ENCODE measurements at places on chromosomes 3 and 15. TPM values are rescaled to one million over a fixed set of nuclear protein-coding genes. Genes with fewer than 3 reads are reported as not detected.

The FGF7 gene
- 137 TPM for total RNA-seq

GRCh38 chr3:51373658-51374421 is 11.3 kb upstream of the MANF start:
- H3K36me3 ChIP-seq, result no peaks in the 10 kb centered on the region
- H3K4me3 ChIP-seq, result no peak overlapping the region
- no peak for DNase-seq
- no peaks in the 10 kb centered on the region for H3K27me3 ChIP-seq

- DNase-seq, result no peak
- no peaks in the 10 kb centered on the region for H3K27me3 ChIP-seq
- no peaks in the 10 kb centered on the region for H3K4me1 ChIP-seq
- H3K36me3 ChIP-seq, result no peaks in the 10 kb centered on the region
These were observed 60.9 kb downstream of the MSL2 start for GRCh38 chr3:136135039-136135802.

The KATNBL1 gene
- 50.3 TPM for total RNA-seq

DNA sequence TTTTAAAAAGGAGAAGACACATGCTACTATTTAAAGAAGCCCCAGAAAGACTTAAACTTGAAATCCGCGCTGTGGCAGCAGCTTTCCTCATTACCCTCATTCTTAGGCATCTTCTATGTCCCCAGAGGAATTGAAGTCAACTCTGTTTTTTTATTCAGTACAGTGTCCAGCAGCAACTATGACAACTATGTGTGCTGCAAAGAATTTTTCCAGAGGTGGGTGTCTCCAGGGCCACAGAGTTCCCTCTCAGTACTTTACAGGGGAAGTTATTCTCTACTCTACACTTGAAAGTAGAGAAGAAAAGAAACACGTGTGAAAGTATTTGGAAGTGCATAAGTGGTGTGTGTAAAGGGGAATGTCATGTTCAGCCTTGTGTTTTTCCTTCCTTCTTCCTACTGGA is 32.0 kb downstream of the GATM start:
- no peak overlapping the region for H3K27ac ChIP-seq
- no peak overlapping the region for H3K4me3 ChIP-seq
- no peaks in the 10 kb centered on the region for H3K36me3 ChIP-seq
- no peaks in the 10 kb centered on the region for H3K27me3 ChIP-seq
- no peaks in the 10 kb centered on the region for H3K4me1 ChIP-seq
- DNase-seq, result no peak

The CYP11A1 gene
- 8.8 TPM for total RNA-seq

GRCh38 chr3:140470962-140471361 is 206.9 kb upstream of the TRIM42 start:
- no peak overlapping the region for H3K27ac ChIP-seq
- DNase-seq, result no peak
- H3K4me1 ChIP-seq, result no peaks in the 10 kb centered on the region
- no peaks in the 10 kb centered on the region for H3K36me3 ChIP-seq
- H3K4me3 ChIP-seq, result no peak overlapping the region

GRCh38 chr15:60513676-60514075 is 34.7 kb upstream of the ICE2 start:
- no peaks in the 10 kb centered on the region for H3K27me3 ChIP-seq
- no peak overlapping the region for H3K4me3 ChIP-seq
- peaks cover 32% of the 10 kb centered on the region for H3K36me3 ChIP-seq
- DNase-seq, result no peak

The C2CD4A gene
- not detected for total RNA-seq

- H3K27ac ChIP-seq, result no peak overlapping the region
- no peak overlapping the region for H3K4me3 ChIP-seq
- no peak for DNase-seq
- H3K27me3 ChIP-seq, result no peaks in the 10 kb centered on the region
- no peaks in the 10 kb centered on the region for H3K4me1 ChIP-seq
These were observed 1082.6 kb upstream of the EPHA6 start for GRCh38 chr3:95731753-95732152.

DNA sequence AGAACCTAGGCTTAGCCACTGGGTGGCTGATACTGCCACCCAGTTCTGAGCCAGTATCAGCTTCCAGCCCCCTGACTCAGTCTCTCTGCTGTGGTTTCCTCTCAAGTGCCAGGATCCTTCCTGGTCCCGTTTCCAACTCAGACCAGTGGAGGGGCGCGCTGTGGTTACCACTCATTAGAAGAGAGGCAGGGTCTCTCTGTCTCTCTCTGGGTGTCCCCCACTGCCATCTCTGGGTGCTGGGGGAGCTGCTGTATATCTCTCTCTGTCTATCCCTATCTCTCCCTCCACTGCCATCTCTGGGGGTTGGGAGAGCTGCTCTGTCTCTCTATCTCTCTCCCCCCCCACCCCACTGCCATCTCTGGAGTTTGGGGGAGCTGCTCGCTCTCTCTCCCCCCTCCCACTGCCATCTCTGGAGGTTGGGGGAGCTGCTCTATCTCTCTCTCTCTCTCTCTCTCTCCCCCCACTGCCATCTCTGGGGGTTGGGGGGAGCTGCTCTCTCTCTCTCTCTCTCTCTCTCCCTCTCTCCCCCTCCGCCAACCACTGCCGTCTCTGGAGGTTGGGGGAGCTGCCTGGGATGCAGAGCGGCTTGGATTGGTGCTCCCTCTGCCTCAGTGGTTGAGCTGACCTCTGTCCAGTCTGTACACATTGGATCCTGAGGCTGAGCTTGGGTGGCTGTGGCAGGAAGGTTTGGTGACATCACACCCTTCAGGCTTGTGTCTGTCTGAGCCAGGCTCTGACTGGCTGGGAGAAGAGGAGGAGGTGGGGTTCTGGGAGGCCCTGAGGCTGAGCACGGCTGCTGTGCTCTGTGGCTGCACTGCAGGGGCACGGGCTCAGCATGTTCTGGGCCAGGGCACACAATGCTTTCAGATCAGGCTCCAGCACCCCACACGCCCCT is 98.9 kb downstream of the APBA2 start:
- no peaks in the 10 kb centered on the region for H3K36me3 ChIP-seq
- no peaks in the 10 kb centered on the region for H3K4me1 ChIP-seq
- no peaks in the 10 kb centered on the region for H3K27me3 ChIP-seq
- peak; percentile 81 for DNase-seq

The PGBD4 gene
- 1.5 TPM for total RNA-seq

DNA sequence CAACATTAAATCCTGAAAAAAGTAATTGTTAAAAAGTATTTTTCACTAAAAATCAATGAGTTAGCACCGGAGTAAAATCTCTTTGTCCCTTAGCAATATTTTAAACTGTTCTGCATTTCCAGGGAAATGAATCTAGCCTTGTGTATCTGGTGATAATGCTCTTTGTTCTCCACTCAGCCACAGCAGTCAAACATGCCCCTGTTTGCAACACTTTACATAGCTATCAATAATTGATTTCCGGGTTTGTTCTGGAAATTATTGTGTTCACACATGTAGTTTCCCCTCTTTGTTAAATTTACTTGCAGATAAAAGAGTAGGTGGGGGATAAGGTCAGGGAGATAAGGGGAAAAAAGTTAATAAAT is 3.6 kb upstream of the A4GNT start:
- H3K27ac ChIP-seq, result no peak overlapping the region
- H3K36me3 ChIP-seq, result no peaks in the 10 kb centered on the region
- DNase-seq, result no peak
- no peak overlapping the region for H3K4me3 ChIP-seq
- no peaks in the 10 kb centered on the region for H3K27me3 ChIP-seq

The COL6A5 gene
- total RNA-seq, result not detected

The PARP3 gene
- total RNA-seq, result 20.6 TPM

The MEIS2 gene
- 76.9 TPM for total RNA-seq

DNA sequence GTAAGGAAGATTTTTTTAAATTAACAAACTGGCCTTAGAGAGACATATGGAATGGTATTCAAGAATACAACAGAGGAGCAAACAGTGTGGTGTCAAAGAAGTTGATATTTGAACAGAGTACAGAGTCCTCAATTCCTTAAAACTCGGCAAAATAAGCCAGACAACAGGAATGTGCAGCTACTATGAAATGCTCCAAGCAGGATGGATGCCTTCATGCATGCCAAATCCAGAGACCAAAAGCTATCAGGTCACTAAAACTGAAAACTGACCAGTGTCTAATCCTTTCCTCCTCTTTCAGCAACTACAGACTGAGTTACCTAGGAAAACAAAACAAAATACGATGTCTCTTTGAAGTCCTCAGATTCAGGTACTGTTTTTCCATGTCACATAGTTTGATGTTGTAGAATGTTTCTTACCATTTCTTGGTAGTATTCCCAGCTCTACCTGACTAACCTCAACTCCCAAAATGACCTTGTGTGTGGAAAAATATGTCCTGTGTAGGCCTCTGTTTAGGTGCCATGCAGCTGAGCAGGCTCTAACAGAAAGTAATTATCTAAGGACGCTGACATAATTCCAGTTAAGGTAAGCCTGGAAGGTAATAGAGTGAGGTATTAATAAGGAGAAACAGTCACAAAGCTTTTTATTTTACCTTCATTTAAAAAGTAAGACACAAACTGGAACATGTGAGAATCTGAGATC is 46.9 kb downstream of the TBL1XR1 start:
- no peak overlapping the region for H3K27ac ChIP-seq
- H3K4me3 ChIP-seq, result no peak overlapping the region
- H3K27me3 ChIP-seq, result no peaks in the 10 kb centered on the region
- no peak for DNase-seq

DNA sequence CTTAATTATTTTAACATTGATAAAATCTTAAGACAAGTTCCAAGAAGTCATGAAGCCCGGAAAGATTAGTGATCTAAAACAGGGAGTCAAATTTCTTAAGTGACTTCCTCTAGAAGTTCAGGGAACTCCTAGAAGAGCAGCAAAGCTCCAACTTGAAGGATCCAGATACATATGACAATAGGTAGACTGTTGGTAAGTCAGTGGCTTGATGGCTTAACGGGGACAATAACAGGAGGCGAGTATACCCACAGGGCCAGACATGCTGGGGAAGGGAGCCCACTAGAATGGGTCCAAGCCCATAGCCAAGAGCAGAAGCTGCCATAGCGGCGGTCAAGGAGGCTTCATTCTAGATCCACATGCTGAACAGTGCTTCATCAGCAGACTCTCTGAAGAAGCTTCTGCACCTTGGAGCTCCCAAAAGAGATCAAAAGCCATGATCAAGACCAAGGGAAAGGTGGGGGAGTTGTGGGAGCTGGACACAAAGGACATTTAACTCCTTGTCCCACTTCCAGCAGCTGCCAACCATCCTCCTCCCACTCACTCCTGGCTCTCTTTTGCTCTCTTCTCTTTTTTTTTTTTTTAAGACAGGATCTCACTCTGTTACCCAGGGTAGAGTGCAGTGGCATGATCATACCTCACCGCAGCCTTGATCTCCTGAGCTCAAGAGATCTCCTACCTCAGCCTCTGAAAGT is 10.2 kb upstream of the CA12 start:
- H3K36me3 ChIP-seq, result no peaks in the 10 kb centered on the region
- H3K4me1 ChIP-seq, result peaks cover 36% of the 10 kb centered on the region
- H3K27me3 ChIP-seq, result no peaks in the 10 kb centered on the region
- DNase-seq, result no peak
- H3K27ac ChIP-seq, result no peak overlapping the region

The TM4SF18 gene
- total RNA-seq, result 10.1 TPM

GRCh38 chr15:25070353-25070963 is 115.7 kb downstream of the SNRPN start:
- peaks cover 97% of the 10 kb centered on the region for H3K36me3 ChIP-seq
- no peaks in the 10 kb centered on the region for H3K27me3 ChIP-seq
- no peaks in the 10 kb centered on the region for H3K4me1 ChIP-seq
- H3K27ac ChIP-seq, result no peak overlapping the region
- no peak overlapping the region for H3K4me3 ChIP-seq

The PCSK6 gene
- 7.4 TPM for total RNA-seq

The RBP2 gene
- total RNA-seq, result not detected

The CRYGS gene
- total RNA-seq, result not detected

The MTHFS gene
- total RNA-seq, result 7.1 TPM

The GXYLT2 gene
- total RNA-seq, result 10.1 TPM

DNA sequence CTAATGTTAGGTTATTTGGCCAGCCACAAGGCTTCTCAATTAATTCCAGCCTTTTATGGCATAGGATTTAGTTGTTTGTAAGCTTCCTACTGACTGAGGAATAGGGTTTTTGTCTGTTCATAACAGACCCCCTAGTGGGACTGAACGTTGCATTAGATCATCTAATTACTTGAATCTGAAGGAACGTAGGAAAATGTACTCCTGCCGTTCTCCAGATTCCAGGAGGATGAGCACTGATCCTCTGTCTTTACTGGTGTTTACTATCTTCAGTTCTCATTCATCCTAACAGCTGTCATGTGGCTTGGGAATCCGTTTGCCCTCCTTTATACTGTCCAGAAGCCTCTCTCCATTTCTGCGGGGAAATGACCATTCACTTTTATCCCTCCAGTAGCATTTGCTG is 52.7 kb downstream of the RAD54L2 start:
- DNase-seq, result no peak
- H3K4me1 ChIP-seq, result peaks cover 4% of the 10 kb centered on the region
- no peak overlapping the region for H3K27ac ChIP-seq
- H3K27me3 ChIP-seq, result no peaks in the 10 kb centered on the region
- peaks cover 15% of the 10 kb centered on the region for H3K36me3 ChIP-seq

- no peaks in the 10 kb centered on the region for H3K4me1 ChIP-seq
- no peak for DNase-seq
- H3K27me3 ChIP-seq, result no peaks in the 10 kb centered on the region
- no peak overlapping the region for H3K4me3 ChIP-seq
- H3K27ac ChIP-seq, result no peak overlapping the region
These were observed 59.8 kb downstream of the TP53BP1 start for GRCh38 chr15:43433165-43433564.

The APOD gene
- total RNA-seq, result 549 TPM

GRCh38 chr3:159123877-159124276 is 322.0 kb downstream of the MFSD1 start:
- no peaks in the 10 kb centered on the region for H3K27me3 ChIP-seq
- H3K27ac ChIP-seq, result no peak overlapping the region
- H3K36me3 ChIP-seq, result no peaks in the 10 kb centered on the region
- no peak for DNase-seq

The GRM2 gene
- total RNA-seq, result not detected

DNA sequence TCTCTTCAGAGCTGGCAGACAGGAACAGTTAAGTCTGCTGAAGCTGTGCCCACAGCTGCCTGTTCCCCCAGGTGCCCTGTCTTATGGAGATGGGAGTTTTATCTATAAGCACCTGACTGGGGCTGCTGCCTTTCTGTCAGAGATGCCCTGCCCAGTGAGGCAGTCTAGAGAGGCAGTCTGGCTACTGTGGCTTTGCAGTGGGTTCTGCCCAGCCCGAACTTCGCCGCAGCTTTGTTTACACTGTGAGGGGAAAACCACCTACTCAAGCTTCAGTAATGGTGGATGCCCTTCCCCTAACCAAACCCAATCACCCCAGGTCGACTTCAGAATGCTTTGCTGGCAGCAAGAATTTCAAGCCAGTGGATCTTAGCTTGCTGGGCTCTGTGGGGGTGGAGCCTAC is 91.2 kb downstream of the SLC25A26 start:
- no peak overlapping the region for H3K4me3 ChIP-seq
- DNase-seq, result no peak
- no peaks in the 10 kb centered on the region for H3K4me1 ChIP-seq
- no peaks in the 10 kb centered on the region for H3K36me3 ChIP-seq
- no peak overlapping the region for H3K27ac ChIP-seq
- no peaks in the 10 kb centered on the region for H3K27me3 ChIP-seq

The LRRIQ4 gene
- not detected for total RNA-seq

The SNUPN gene
- 21.9 TPM for total RNA-seq

GRCh38 chr3:71583566-71584393 is at the start of gene FOXP1:
Gene FOXP1, minus strand, starts transcription at chr3:71583728. Its CDS starts 385,347 bp downstream, at chr3:71198381.
- H3K4me1 ChIP-seq, result peaks cover 22% of the 10 kb centered on the region
- no peaks in the 10 kb centered on the region for H3K36me3 ChIP-seq
- peak within 1 kb of the TSS; percentile 98 for H3K27ac ChIP-seq
- no peak for DNase-seq
- H3K4me3 ChIP-seq, result peak within 1 kb of the TSS; percentile 78

The NLGN1 gene
- total RNA-seq, result 4.7 TPM

The DLEC1 gene
- total RNA-seq, result 0.25 TPM
